ENCODE measurements at places on chromosomes 5 and 9. TPM values are rescaled to one million over a fixed set of nuclear protein-coding genes. Genes with fewer than 3 reads are reported as not detected.

The SPINK5 gene
- total RNA-seq, result 4.6 TPM

The GPX8 gene
- 32.6 TPM for total RNA-seq

The MARCOL gene
- total RNA-seq, result not detected

The TTLL11 gene
- total RNA-seq, result 14.7 TPM

The IRX4 gene
- total RNA-seq, result not detected

The DMGDH gene
- not detected for total RNA-seq

The C9orf153 gene
- total RNA-seq, result 1.5 TPM

DNA sequence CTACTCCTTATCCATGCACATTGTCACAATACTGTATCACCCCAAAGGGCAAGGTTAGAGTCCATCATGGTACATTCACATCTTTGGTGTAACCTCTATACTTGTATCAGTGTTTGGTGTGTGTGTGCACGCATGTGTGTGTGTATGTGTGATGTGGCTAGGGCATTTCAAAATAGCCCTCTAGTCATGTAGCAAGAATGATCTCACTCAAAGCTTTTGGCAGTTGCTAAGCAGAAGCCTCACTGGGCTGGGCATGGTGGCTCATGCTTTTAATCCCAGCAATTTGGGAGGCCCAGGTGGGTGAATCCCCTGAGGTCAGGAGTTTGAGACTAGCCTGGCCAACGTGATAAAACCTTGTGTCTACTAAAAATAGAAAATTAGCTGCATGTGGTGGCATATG, 245.3 kb downstream of the ADGRV1 start:
- DNase-seq, result no peak

DNA sequence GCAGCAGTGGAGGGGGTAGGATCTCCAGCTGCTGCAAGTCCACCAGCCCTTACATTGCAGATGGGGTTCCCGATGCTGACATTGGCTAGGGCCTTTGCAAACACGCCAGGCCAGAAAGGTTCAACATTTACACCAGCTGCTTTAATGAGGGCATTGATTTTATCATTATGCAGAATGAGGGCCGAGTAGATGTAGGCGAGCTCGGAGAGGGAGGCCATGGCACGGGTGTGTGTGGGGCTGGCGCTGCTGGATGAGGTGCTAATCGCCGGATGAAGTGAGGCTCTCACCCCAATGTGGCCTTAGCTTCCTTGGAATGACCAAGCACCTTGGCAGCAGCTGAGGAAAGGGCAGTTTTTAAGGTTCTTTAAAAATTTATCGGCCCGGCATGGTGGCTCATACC, 27.4 kb downstream of the PHAX start:
- no peak for DNase-seq

DNA sequence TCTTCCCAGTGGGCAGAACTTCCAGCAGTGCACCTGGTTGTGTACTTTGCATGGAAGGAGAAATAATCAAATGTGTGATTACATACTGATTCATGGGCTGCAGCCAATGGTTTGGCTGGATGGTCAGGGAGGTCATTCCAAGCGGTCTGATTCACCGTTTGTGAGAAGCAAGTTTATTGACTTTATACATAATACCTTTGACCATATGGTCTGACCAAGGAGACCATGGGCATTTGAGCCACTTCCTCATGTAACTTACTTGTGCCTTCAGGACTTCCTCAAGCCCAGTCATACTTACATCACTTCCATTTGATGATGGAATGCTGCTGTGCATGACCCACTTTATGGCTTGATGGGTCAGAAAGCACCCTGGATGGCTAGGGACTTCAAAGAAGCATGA, 41.1 kb downstream of the DAP start:
- no peak for DNase-seq

DNA sequence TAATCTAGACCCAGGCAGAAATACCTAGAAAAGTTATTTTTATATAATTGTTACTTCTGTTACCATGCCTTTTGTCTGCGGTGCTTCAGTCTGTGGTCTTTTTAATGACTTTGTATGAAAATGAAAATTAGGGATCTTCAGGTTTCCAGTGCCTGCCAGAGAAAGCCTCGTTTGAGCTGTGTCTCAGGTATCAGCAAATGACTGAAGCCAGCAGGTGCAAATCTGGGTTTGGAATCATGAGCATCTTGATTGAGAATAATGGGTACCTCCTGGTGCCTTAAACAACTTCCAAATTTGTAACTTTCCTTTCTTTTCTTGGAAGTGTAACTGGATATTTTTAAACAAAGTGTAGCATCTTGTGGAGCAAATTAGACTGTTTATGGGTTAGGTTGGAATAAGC, 4.3 kb downstream of the ZBTB34 start:
- DNase-seq, result no peak

GRCh38 chr9:7369384-7369821, 430.2 kb downstream of the DMAC1 start:
- no peak for DNase-seq
